ENCODE measurements at places on chromosomes 12 and 14.
A peak's percentile ranks its signal among the peaks of the same experiment; 100 is the strongest.

DNA sequence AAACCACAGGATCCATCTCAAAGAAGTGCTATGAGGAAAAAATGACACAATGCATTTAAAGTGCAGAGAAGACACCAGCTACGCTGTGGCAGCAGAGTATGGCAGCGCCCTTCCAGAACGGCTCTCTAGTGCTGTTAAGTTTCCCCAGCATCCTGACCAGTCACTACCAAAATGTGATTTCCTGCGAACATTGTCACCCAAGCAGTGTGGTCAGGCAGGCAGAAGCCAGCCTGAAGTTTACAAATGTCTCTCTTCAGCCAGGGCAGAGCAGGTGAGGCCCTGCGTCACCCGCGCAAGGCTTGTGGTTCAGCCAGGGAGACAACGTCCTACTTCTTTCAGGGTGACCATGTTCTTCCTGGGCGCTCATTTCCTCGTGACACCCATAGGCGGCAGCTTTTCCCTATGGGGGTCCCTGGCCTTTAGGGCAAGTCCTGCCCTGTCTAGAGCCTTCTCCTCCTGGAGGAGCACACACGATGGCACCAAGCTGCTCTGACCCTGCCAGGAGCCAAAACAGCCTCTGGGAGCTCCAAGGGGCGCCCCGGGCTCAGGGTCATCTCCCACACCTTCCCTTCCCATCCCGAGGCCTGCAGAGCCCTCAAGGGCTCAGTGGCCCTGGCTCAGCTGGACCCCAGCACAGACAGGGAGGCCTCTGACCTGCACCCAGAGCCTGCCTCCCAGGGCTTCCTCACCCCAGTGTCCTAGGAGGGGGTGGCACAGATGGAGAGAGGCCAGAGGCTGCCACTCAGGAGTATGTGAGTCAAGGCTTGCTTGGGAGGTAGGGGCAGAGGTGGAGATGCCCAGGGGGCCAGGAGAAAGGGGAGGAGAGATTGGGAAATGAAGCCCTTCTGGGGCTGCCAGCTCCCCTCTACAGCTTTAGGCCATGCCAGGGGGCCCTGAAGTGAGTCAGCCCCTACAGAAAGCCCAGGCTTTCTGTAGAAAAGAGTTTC lies 41.9 kb downstream of the PSMA6 start:
- no peak for DNase-seq

DNA sequence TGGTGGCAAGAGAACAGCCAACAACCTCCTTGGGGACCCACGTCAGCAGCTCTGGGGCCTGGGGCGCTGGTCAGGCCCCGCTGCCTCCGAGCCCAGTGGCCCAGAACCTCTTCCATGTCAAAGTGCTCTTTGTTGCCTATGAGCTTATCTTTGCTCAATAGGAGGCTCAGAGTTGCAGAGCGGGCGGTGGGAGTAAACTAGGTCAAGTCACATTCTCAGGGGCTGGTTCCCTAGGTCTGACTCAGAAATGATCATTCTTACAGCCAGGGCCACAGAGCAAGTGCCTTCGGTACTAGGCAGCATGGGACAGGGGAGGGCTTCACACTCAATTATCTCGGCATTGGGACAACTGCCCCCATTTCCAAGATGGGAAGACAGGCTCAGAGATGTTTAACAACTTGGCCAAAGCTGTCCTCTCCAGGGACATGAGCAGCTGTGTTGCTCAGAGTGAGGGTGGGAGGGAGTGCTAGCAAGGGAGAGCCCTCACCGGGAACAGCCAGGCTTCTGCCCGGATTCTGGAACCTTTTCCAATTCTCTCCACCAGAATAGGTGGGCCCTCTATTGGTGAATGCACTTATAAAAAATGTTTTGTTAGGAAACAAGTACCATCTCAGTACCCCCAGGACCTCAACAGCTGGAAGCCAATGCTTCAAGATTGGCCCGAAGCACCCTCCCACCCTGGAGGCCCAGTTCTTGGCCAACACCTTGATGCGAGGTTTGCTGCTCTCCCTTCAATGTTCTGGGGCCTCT lies 11.9 kb downstream of the SLC25A29 start:
- peak; percentile 93 for DNase-seq

- no peak for DNase-seq
Observed at GRCh38 chr12:119156401-119157044, 22.2 kb upstream of the HSPB8 start.

DNA sequence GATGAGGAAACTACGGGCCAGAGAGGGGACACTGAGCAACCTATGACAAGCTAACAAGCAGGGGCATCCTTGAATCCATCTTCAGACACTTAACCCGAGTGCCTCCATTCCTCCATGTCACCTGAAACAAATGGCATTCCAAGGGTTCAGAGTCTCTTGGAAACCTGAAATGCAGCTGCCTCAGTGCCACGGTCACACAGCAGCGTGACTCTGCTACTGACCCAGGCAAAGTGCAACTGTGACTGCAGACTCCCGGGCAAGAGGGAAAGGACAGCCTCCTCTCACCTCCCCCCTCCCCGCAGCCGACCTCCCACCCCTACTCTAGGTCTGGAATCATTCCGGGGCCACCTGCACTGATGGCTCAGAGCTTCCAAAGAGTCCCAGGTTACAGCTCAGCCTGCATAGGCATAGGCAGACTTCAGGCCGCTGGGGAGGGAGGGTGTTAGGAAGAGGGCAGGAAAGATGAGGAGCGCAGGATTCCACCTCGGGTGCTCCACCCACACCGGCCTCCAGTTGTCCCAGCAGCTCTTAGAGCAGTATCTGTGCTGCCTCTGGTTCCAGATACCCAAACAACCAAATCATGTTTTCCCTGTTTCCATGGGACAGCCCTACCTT lies 53.2 kb downstream of the KCNK10 start:
- no peak for DNase-seq

- no peak for DNase-seq
Observed at GRCh38 chr12:105930557-105931503, 207.9 kb downstream of the NUAK1 start.

Data from thyroid gland (tissue), 4 donors.